ENCODE measurements at places on chromosomes 13 and 19.
A peak's percentile ranks its signal among the peaks of the same experiment; 100 is the strongest.

DNA sequence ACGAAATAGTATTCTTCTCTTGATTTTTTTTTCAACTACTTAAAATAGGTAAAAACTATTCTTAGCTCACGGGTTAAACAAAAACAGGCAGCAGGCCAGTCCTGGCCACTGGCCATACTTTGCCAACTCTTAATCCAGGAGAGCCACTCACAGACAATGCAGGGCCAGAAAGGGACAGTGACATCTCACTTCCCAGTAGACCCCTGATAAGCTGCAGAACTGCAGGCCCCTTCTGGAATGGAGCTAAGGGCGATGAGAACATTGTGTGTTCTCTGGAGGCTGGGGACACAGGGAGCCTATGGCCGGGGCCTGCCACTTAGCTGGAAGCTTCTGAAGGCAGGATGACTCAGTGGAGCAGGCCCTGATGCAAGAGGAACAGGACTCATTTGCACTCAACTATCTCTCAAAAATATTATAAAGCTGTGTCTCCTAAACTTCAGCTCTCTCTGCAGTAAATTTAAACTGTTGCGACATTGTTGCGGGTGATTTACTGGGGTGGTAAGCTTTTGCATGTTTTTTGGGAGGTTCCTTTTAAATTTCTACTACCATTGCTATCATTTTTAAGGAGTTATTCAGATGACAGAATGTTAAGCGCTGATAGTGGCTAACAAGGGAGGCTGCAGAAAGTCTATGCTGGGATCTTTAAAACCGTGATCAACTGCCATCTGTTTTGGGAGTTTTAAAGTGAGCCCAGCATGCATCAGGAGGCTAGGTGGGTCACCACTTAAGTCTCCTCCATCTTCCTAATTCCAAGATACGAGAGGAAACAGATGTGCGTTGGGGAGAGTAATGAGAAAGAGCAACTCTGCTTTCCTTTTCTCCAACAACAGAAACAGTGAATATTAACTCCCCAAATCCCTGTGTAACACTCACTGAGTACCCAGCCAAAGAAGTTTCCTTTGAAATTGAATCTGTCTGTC, 33.2 kb upstream of the KATNAL1 start:
- DNase-seq = no peak

GRCh38 chr13:112732679-112733078, 42.8 kb downstream of the ATP11A start:
- DNase-seq = no peak

- DNase-seq = no peak
These were observed 29.0 kb downstream of the CARS2 start for GRCh38 chr13:110676595-110677587.

DNA sequence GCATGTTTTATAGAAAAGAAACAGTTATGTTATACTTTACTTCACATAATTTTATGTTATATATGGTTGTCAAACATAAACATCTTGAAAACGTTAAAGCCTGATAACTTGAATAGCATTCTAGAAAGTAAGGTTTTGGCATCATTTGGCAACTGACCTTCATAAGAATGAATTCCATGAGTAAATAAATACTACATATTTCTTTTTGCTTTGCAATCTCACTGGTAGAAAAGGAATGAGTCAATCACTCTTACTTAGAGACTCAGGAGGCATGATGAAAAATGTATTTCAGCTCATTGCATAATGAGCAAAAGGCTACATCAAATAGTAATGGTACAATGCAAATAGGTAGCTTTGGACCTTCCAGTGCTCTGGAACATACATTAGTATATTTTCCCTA, 1381.9 kb downstream of the EFNB2 start:
- DNase-seq = no peak

- no peak for DNase-seq
These were observed 2.6 kb upstream of the HAUS5 start for GRCh38 chr19:35609851-35610353.

DNA sequence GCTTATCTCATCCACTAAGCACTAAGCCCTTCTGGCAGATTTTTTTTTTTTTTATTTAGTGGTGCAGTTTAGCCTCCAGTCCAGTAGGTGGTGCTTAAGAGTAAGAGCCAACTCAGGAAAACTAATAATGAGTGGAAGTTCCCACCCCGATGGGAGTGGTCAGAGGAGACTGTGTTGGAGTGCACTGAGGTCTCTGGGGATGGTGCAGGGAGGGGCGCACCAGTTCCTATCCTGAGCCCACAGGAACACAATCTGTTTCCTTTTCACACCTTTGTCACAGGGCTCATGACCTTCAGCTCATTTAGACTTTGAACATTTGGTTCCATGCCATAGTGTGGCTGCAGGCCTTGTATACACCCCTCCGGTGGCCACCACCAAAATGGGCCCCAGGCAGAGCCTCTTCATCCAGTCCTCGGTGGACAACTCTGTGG, 367.4 kb downstream of the SPRY2 start:
- no peak for DNase-seq

DNA sequence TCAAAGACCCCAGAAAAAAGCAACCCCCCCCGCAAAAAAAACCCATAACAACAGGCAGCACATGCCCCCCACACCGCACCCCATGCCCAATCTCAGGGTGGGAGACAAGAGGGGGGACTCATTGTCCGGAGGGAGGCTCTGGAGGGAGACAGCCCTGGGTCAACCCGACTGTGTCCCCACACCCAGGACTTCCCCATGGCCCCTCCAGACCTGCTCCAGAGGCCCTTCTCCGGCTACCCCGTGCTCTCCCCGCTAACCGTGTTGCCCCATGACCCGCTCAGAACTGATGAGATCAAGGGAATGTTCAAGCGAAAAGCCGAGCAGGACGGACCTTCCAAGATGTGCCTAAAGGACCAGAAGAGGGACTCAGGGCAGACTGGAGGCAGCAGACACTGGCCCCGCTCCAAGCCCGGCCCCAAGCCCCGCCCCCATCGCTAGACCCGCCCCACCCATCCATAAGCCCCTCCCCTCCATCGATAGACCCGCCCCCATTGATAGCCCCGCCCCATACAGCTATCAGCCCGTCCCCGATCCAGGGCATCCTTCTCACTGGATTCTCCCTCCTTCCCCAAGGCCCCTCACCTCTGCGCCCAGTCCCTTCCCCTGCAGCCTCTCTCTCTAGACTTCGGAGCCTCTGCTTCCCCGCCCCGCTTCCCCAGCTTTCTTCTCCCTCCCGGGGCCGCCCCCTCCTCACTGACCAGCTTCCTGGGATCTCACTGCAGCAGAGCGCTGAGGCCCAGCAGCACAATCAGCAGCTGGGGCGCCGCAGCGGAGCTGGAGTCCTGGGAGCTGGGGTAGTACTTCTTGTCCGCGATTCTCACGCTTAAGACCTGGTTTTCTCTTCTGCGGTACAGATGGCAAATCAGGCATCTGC, 2.2 kb downstream of the BST2 start:
- no peak for DNase-seq

DNA sequence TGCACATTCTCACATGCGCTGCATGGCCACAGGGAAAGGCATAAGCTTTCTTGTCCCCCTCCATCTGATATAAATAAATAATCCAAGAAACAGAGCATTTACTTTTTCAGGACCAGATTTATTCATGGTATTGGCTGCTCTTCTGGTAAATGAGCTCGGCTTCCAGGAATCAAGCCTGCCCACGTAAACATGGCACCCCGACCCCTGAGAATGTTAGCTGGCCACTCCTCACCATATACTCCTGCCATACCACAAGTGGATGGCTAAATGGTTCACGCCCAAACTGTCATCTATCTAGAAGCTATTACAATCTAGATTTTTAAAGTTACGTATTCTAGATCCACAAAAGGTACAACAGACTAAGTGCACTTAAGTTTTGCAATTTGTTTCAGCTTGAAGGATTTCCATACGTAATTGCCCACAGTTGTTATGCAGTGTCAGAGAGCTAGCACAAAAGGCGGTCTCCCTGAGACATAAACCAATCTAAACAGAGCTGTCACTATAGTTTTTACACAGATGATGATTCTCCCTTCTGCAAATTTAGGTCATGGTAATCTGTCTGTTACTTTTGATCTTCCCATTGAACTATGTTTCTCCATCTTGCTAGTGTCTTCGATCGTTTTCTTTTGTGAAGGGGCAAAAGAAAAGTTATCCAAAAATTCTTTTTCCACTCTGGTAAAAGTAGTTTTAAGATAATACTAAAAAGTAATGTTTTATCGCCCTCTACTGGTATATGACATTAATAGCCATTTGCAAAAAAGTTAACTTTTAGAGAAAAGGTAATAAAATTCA, 16.2 kb upstream of the FOXO1 start:
- DNase-seq = no peak

- no peak for DNase-seq
These were observed 1033.6 kb downstream of the SLITRK5 start for GRCh38 chr13:88704600-88705275.

DNA sequence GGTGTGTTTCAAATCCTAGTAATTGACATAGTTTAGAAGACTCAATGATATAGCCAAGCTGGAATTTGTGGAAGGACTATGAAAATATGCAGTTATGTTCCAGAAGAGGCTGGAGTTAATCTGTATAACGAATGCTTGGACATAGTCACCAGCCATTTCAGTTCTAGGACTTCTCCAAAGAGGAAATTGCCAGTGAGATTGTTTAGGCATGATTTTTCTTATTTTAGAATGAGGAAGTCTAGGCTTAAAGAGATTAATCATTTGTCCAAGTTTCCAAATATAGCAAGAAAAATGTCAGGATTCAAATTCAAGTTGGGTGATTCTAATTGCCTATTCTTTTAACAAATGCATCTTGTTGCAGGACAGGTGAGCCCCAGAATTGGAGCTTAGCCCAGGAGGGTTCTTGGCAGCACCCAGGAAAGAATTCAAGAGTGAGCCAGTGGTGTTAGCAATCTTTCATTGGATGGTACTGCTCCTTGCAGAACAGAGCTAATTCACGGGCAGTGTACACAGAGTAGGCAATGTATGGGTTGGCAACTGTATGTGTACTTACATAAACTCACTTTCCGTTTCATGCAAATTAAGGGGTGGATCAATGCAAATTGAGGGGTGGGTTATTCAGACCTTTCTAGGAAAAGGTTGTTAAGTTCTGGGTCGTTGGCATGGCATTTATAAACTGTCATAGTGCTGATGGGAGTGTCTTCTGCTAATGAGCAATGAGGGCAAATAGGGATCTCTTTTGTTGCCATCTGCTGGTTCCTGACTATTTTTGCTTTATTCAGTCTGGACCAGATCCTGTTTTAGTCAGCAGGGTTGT, 763.1 kb upstream of the SLITRK1 start:
- no peak for DNase-seq

GRCh38 chr13:83884141-83884540, 1.9 kb upstream of the SLITRK1 start:
- DNase-seq = no peak

- DNase-seq = no peak
These were observed 95.9 kb downstream of the DACH1 start for GRCh38 chr13:71771144-71771543.

DNA sequence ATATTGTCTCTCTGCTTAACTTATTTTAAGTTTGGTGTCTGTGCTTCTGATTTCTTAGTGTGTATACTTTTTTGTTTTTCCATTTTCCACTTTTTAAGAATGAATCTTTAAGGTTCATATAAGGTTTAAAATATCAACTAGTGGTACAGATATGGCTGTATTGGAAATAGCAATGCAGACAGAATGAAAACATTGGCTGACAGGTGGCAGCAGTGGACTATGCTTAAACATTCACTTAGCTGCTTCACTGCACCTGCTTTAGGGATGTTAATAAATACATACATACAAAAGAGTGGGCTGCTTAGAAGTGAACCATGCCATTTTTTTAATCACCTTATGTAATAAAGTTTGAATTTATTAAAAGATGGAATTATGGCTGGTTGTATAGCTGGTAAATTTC, 27.3 kb downstream of the TM9SF2 start:
- no peak for DNase-seq

- DNase-seq = no peak
These were observed 8.8 kb downstream of the YIPF2 start for GRCh38 chr19:10919352-10920287.

GRCh38 chr13:73913751-73914518, 220.3 kb downstream of the KLF12 start:
- DNase-seq = no peak

DNA sequence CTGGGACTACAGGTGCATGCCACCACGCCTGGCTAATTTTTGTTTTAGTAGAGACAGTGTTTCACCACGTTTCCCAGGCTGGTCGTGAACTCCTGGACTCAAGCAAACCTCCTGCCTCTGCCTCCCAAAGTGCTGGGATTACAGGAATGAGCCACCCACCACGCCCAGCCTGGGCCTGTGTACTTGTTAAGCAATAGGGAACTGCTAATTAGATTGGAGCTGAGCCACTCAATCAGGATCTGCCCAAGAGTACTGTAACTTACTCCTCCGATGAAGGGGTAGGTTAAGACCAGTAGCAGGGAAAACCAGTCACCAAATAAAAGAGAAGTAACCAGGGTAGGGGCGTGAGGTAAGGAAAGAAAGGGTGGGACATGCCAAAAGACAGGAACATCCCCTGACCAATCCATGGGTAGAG, 2.3 kb downstream of the DDX39A start:
- no peak for DNase-seq

DNA sequence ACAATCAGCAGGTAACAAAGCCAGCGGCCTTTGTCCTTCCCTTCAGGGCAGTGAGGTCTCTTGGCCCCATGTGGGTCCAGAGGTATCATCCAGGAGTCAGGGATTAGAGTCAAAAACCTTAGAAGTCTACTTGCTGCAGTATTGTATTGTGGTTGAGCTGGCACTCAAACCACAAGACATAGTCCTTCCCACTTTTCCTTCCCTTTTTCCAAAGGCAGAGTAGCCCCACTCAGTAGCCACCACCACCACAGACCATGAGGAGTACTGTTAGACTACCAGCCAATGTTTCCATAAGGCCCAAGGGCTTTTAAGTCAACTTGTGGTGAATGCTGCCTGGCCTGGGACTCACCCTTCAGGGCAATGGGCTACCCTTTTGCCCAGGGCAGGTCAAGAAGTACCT, 27.1 kb upstream of the CCNA1 start:
- no peak for DNase-seq

GRCh38 chr19:49064768-49065611, at the start of gene NTF4:
Gene NTF4, minus strand, starts transcription at chr19:49064818. Its CDS starts 2,821 bp downstream, at chr19:49061997.
- no peak for DNase-seq

- peak; percentile 77 for DNase-seq
These were observed 2.1 kb upstream of the HOOK2 start for GRCh38 chr19:12777217-12778016.

DNA sequence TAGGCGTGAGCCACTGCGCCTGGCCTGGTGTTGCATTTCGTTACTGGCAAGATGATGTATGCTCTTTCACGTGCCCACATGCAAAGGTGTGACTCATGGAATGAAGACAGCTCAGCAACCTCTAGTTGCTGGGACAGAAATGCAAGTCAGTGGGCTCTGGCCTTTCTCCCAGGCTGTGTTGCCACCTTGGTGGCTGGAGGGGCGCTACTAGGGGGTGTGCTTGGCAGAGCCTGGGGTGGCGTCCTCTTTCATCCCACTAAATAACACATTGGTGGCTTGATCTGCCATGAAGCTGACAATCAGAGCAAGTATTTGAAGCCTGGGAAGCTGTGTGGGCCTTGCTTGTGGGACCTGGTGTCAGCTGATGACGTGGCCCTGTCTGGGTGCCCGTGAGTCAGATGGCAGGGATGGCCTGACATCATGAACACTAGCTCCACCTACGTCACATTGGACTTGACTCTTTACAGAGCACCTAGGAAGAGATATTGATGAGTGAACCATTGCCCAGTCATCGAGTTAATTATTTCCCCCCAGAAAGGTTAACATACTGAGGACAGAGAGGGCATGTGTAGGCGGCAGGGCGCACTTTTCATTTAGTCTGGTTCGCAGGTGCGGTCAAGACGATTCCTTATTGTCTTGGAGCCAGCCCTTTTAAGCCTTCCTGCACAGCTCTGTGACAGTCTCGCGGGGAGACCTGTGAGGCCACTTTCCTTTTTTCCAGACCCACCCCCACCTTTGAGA, 154.2 kb downstream of the TM9SF2 start:
- DNase-seq = no peak
